ENCODE measurements at places on chromosomes 5 and 9. TPM values are rescaled to one million over a fixed set of nuclear protein-coding genes. Genes with fewer than 3 reads are reported as not detected.

Gene AHRR
- total RNA-seq: 41.6 TPM

Gene RIOK2
- 28.1 TPM for total RNA-seq

Gene JAKMIP2
- 4.9 TPM for total RNA-seq

Gene TAS2R1
- total RNA-seq: not detected

Gene FAM200C
- 0.71 TPM for total RNA-seq

DNA sequence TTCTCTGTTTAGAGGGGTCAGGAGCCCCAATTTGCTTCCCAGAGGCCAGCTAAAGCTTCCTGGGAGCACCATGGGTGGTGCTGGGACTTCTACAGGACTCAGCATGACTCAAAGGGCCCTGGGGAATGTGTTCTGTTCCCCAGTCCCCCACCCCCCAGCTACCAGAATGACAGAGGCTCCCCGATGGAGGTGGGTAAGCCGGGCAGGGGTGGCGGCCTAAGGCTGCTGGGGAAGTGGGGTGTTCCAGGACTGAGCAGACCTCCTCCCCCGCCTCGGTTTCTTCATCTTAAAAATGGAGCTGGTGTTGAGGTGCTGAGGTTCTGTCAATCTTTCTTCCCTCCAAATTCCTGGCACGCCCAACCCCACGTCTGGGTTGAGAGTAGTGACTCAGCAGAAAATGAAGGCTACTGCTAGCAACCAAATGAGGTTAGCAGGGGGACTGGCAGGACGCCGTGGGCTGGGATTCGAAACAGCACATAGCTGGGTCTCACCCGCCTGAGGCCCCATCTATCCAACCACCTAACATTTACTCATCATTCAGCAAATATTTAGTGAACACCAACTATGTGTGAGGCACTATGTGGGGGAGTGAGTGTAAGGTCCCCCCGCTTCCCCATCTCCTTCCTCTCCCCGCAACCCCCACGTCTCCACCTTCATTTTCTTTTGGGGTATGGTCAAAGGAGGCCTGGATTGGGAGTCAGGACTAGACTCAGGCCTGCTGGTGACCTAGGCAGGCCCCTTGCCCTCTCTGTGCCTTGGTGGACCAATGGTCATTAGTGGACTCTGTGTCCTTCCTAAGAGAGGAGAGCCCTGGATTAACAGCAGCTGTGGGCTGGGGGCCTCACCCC is 50.2 kb downstream of the C9orf50 start:
- H3K4me1 ChIP-seq: peaks cover 12% of the 10 kb centered on the region
- peaks cover 7% of the 10 kb centered on the region for H3K36me3 ChIP-seq
- peak overlapping the region; percentile 33 for H3K27ac ChIP-seq
- DNase-seq: no peak
- H3K4me3 ChIP-seq: no peak overlapping the region
- peaks cover 24% of the 10 kb centered on the region for H3K27me3 ChIP-seq

GRCh38 chr9:79809316-79809876 is 237.6 kb downstream of the TLE4 start:
- H3K4me3 ChIP-seq: no peak overlapping the region
- H3K27ac ChIP-seq: no peak overlapping the region
- peaks cover 22% of the 10 kb centered on the region for H3K4me1 ChIP-seq
- H3K36me3 ChIP-seq: no peaks in the 10 kb centered on the region
- no peak for DNase-seq
- no peaks in the 10 kb centered on the region for H3K27me3 ChIP-seq

DNA sequence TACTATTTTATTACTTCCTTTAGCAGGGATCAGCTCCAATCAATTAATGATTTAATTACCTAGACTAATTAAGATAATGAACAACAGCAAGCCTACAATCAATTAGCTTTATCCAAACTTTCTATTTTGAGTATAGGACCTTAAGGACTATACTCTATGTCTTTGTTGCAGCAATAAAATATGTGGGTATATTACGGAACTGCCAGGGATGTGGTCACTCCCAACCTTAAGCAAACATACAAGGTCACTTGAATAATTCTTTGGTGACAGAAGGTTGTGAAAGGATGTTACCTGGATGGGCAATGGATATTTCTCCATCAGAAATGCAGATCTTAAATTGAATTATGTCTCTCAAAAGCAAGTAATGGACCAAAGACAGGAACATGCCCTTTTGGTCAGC is 907.4 kb upstream of the DMAC1 start:
- DNase-seq: no peak
- no peak overlapping the region for H3K4me3 ChIP-seq
- no peak overlapping the region for H3K27ac ChIP-seq
- H3K4me1 ChIP-seq: no peaks in the 10 kb centered on the region

DNA sequence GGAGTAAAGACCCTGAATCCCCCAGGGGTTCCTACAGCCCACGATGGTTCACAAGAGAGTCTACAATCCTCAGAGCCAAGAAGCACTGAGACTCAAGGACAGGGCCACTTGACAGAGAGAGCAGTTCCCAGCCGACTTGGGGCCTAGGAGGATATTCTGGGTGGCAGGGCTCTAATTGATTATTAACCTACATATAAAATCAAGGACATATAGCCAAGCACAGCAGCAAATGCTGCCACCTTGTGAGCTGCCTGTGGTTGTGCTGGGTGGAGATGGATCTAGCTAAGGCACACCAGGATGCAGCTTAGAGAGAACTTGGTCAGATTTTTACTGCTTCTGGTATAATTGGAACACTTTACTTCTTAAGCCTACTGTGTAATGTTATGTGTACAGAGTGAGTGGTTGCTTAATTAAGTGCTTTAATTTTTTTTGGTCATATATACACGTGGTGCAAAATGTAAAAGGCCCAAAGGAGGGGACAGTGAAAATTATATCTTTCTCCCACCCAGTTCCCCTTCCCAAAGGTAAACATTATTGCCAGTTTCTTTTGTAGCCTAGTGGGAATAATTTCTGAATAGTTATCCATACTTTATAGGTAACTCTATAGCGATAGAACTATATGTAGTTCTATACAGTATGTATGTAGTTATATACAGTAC is 78.8 kb downstream of the F2RL2 start:
- H3K36me3 ChIP-seq: peaks cover 1% of the 10 kb centered on the region
- peak; percentile 48 for DNase-seq
- H3K27ac ChIP-seq: peak overlapping the region; percentile 93
- no peaks in the 10 kb centered on the region for H3K27me3 ChIP-seq
- peak overlapping the region; percentile 83 for H3K4me3 ChIP-seq

DNA sequence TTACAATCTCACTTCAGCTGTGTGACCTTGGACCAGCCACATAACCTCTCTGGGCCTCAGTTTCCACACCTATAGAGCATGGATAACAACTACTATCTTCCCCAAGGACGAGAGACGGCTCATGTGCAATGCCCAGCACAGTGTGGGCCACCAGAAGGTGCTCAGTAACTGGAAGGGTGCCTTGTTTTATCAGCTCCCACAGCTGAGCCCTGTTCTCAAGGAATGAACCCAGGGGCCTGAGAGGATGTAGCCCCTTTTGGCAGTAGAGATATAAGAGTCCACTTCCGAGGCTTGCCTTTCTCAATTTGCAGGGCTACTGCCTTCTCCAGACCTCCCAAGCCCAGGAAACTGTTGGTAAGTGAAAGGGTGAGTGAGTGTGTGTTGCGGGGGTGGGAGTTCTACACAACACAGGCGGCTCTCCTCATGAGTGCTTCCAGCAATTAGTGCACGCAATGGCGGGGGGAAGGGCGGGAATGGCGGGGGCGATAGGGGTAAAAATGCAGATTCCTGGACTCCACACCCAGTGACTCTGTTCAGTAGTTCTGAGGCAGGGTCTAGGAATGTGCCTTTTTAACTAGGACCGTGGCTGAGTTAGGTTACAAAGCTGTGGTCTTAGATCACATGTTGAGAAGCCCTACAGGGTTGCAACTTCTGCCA is 185.1 kb downstream of the FSTL4 start:
- H3K27me3 ChIP-seq: peaks cover 11% of the 10 kb centered on the region

GRCh38 chr9:131759017-131759647 is 19.3 kb upstream of the RAPGEF1 start:
- DNase-seq: no peak
- peaks cover 38% of the 10 kb centered on the region for H3K27me3 ChIP-seq
- peaks cover 6% of the 10 kb centered on the region for H3K4me1 ChIP-seq

DNA sequence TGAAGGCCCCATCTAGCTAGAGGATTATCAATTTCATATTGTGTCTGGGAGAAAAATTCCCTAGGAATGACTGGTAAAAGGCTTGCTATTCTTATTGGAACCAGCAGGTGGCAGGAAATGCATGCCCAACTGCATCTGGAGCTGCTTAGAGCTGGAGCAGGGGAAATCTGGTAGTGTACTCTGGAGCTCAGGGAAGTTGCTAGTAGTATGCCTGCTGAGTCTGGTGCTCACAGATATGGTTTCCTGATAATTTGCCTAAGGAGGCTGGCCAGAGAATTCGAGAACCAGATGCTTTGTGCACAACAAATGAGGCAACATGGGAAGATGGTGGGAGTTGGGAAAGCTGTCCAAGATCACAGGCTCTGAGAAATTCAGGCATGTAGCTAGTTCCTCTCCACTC is 53.7 kb downstream of the G3BP1 start:
- no peak for DNase-seq

- H3K27me3 ChIP-seq: peaks cover 7% of the 10 kb centered on the region
- no peak overlapping the region for H3K4me3 ChIP-seq
- DNase-seq: no peak
- no peak overlapping the region for H3K27ac ChIP-seq
Observed at GRCh38 chr5:174305241-174305681, 259.8 kb downstream of the NSG2 start.

DNA sequence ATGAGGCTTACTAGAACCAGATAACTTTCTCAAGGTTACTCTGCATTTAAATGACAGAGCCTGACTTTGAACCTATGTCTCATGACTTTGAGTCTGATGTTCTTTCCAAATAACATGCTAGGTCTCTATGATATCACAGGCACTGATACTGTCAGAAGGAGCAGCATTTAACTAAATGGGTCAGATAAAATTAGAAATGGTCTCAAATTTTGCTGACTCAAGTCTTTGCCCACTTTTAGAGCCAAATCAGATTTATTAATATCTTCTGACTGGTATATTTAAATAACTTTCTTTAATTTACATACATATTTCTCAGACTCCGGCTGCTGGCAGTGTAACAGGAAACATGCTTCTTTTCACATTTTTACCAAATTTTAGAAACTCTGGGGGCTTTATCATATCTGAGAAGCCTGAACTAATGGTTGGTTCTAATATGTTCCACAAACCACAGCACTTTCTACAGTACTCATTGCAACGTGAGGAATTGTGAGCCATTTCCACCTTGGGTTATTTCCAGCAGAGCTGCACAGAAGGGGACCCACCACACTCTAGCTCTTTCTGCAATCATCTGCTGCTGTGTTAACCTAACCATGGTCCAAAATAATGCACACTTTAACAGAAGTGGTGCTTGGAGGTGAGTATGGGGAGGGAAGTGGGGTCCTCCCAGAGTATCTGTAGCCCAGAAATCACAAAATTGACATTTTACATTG is 79.2 kb downstream of the KCTD16 start:
- no peaks in the 10 kb centered on the region for H3K27me3 ChIP-seq
- no peaks in the 10 kb centered on the region for H3K4me1 ChIP-seq
- no peaks in the 10 kb centered on the region for H3K36me3 ChIP-seq

DNA sequence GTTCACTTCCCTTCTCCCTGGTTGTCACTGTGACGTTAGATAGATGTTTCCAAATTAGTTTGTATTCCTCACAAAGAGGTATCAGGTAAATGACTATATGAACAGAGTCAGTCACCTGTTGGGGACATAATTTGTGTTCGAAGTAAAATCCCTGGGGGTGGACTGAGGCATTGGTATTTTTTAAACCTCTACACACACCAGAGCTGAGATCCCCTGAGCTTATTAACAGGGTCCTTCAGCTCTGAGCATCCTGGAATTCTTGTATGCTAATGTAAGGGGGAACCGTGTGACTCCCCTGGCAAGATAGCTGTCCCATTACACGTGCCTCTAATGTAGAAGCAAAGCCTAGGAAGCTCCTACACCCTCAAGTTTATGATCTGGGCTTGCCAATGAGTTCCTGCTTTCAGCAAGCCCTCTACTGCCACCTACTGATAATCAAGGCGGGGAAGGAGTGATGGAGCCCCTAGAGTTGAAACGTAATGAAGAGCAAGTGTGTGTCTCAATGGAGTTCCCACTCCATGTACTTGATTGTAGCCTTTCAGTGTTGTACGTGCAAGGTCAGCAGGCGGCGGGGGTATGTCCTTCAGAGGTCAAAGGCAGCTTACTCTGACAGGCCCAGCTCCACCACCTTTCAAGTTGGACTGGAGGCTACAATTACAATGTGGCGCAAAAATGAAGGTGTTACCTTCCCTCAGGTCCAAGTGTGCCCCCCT is 14.4 kb downstream of the PRKACG start:
- H3K27me3 ChIP-seq: peaks cover 4% of the 10 kb centered on the region
- H3K36me3 ChIP-seq: no peaks in the 10 kb centered on the region
- H3K27ac ChIP-seq: no peak overlapping the region
- no peak for DNase-seq

DNA sequence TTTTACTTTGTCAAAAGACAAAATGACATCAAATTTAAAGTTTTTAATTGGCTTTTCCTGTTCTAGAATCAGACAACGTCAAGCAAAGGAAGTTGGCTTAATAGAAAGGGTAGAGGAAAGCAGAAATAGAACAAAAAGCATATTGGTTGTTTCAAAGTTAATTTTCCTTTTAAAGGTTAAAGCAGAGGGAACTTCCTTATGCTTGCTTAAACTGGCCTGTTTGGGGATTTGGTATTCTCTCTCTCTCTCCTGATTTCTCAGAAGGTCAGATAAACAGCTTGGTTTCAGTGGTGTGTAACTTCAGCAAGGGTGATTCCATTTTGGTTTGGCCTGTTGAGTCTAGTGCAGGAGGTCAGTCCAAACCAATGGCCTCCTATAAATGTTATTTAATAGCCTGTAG is 127.1 kb downstream of the SMARCA2 start:
- H3K27ac ChIP-seq: no peak overlapping the region
- peaks cover 70% of the 10 kb centered on the region for H3K36me3 ChIP-seq
- no peak overlapping the region for H3K4me3 ChIP-seq
- DNase-seq: no peak
- no peaks in the 10 kb centered on the region for H3K27me3 ChIP-seq

Measured in activated naive CD8-positive, alpha-beta T cell treated with anti-CD3 and anti-CD28 coated beads, Interleukin-2, amount 10 ng/mL, durations not matched to agents 7 days and 5 days (primary cell).